ENCODE measurements at places on chromosomes 2 and 18. TPM values are rescaled to one million over a fixed set of nuclear protein-coding genes. Genes with fewer than 3 reads are reported as not detected.

- no peaks in the 10 kb centered on the region for H3K36me3 ChIP-seq
- no peaks in the 10 kb centered on the region for H3K27me3 ChIP-seq
Measured at GRCh38 chr2:234730066-234730640, 221.7 kb upstream of the SH3BP4 start.

DNA sequence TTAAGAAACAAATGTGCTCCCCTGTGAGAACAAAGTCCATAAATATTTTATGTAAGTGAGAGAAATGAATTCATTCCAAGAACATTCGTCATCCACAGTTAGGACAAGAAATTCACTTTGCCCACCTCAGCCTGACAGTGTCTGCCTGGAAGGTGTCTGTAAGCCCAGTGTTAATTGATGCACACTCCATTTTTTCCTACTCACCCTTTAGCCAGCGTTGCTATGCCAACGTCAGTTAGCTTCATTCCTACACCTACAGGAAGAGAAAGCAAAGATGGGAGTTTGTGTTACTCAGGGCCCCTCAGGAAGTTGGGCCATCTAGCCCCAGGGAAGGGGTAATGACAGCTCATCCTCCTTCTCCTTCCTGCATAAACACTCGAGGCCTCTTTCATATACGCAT, 131.0 kb downstream of the ALPK2 start:
- no peak overlapping the region for H3K4me3 ChIP-seq
- no peaks in the 10 kb centered on the region for H3K36me3 ChIP-seq
- H3K4me1 ChIP-seq, result peaks cover 17% of the 10 kb centered on the region
- no peak for DNase-seq

GRCh38 chr2:235139956-235140800, 188.4 kb downstream of the SH3BP4 start:
- H3K4me1 ChIP-seq, result no peaks in the 10 kb centered on the region
- H3K27me3 ChIP-seq, result peaks cover 9% of the 10 kb centered on the region
- no peak for DNase-seq

The FAP gene
- not detected for total RNA-seq

The PRSS56 gene
- total RNA-seq, result not detected

The UGT1A7 gene
- not detected for total RNA-seq

- H3K27ac ChIP-seq, result no peak overlapping the region
- H3K4me1 ChIP-seq, result no peaks in the 10 kb centered on the region
- H3K4me3 ChIP-seq, result no peak overlapping the region
- H3K27me3 ChIP-seq, result no peaks in the 10 kb centered on the region
- H3K36me3 ChIP-seq, result no peaks in the 10 kb centered on the region
Measured at GRCh38 chr18:7754258-7754657, 187.1 kb downstream of the PTPRM start.

- H3K27me3 ChIP-seq, result peaks cover 6% of the 10 kb centered on the region
- H3K4me1 ChIP-seq, result no peaks in the 10 kb centered on the region
- H3K27ac ChIP-seq, result no peak overlapping the region
Measured at GRCh38 chr18:11963991-11964484, 17.3 kb upstream of the IMPA2 start.

The RAPGEF4 gene
- total RNA-seq, result 0.31 TPM

DNA sequence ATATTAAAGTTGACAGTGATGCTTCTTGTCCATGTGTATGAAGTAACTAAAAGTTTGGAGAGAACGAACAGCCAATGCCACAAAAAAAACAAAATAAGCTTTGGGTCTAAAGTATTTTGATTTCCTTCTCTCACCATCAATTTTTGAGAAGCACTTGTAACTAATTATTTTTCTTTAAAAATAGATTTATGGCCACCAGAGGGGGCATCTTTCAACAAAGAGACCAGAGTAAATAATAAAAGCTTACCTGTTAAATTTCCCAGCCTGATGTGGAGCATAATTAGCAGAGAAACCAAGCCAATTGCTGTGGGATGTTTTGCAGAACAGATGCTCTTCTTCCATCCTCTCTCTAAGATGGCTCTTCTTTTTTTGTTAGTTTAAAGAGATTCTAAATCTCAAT, 29.0 kb downstream of the LINC00305 start:
- H3K27ac ChIP-seq, result no peak overlapping the region
- no peaks in the 10 kb centered on the region for H3K27me3 ChIP-seq
- no peak overlapping the region for H3K4me3 ChIP-seq
- H3K36me3 ChIP-seq, result no peaks in the 10 kb centered on the region

DNA sequence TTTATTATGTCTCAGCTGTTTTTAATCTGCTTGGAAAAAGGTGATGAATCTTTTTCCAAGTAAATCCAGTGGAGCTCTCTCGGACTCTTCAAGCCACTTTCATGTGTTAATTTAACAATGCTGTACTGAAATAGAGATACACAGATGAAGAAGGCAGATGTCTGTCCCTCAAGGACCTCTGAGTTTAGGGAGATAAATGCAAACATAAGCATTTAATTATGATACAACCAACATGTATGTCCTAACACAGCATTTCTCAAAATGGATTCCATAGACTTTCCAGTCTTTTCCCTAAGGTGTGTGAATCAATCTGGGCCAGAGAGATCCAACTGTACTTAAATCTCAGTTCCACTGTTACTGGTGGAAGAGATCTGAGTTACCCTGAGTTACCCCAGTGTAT, 262.4 kb downstream of the RND3 start:
- no peaks in the 10 kb centered on the region for H3K27me3 ChIP-seq
- H3K4me1 ChIP-seq, result no peaks in the 10 kb centered on the region
- no peak for DNase-seq
- H3K4me3 ChIP-seq, result no peak overlapping the region

GRCh38 chr2:196239622-196240587, 68.5 kb upstream of the STK17B start:
- H3K4me3 ChIP-seq, result peak overlapping the region; percentile 60
- DNase-seq, result peak; percentile 83
- no peaks in the 10 kb centered on the region for H3K27me3 ChIP-seq

Measured in activated T-helper 1 cell treated with anti-CD3 and anti-CD28 coated beads, Interleukin-12 subunit alpha, Interleukin-12 subunit beta, Interleukin-2, Interleukin-4 antibody, amounts not matched to agents 30 ng/mL and 10 ng/mL and 1 ng/mL, durations not matched to agents 14 hours and 24 hours and 36 hours (primary cell).